ENCODE measurements at places on chromosomes 6 and 20.

DNA sequence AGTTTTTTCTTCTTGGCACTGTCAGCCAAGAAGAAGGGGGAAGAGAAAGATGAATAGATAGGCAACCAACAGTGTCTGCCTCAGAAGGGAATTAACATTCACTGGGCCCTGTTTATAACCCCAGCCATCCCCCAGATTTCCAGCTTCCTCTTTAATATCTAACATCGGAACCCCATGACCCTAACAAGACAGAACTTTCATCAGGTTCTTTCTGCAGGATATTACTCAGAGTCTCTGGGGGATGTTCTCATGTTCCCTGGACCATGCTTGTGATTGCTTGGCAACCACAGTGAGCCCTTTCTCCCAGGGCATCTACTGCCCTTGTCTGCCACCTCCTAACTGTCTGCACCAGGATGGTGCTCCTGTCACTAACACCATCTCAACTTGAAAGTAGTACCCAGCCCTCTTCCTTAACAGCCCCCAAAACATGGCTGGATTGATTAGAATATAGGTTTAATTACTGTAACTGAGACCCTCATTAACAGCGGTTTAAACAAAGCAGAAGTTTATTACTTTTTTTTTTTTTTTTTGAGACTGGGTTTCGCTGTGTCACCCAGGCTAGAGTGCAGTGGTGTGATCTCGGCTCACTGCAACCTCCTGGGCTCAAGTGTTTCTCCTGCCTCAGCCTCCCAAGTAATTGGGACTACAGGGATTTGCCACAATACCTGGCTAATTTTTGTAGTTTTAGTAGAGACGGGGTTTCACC lies 12.0 kb upstream of the PTPN1 start:
- DNase-seq, result peak; percentile 86

DNA sequence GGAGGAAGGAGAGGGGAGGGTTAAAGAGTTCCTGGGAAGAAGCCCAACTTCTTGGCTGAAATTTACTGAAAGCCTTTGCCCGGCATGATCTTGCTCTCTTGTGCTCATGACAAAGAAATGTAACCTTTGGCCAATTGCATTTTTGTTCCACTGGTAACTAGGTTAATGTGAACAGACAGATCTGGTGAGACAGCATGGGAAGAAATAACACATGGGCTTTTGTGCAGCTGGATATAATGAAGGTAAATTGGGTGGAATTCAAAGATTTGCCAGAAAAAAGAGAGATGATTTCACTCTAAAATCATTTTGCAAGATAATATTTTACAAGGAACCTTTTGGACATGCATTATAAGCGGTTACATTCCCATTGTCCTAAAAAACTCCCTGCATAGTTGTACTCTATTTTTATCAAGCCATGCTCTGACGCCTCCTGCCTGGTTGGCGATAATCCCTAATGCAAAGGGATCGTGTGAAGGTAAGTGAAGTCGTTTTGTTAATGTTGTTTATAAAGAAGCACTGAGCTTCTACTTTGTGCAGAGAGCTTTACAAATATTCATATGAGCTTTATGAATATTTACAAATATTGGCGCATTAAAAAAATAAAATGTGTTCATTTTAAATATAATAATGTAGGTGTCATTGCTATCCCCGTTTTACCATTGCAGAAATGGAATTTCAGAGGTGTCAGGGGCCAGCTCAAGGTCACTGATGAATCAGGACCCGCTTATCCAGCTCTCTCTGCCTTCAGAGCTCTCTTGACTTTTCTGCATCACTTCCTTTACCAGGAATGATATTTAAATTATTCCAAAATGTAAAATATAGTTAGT lies 161.3 kb upstream of the AGPAT4 start:
- DNase-seq, result peak; percentile 90

- DNase-seq, result no peak
These were observed 941.3 kb downstream of the TBC1D32 start for GRCh38 chr6:120392941-120393340.

DNA sequence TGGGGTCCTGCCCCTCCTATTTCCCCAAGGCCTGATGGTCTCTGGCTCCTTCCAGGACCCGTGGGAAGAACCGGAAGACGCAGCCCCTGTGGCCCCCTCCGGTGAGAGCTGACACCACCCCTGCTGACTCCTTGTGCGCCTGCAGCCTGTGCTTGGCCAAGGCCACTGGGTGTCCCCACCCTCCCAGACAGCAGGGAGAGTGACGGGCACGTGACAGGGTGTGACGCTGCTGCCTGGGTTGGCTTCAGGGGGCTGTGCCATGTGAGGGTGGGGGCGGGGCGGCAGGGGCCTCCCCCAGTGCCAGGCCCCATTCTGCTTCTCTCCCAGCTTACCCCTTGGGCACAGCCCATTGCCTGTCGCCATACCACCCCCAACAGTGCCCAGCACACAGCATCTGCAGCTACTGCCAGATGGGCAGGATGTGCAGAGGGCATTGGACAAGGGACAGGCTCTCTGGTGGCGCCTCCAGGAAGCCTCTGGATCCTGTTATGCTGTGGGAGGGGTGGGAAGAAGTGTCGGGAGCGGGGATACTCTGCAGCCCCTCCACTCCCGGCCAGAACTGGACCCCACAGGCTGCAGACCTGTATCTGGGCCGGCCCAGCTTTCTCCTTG lies 2.9 kb downstream of the BIRC7 start:
- DNase-seq, result no peak

Measured in iris pigment epithelial cell (primary cell).